Activated CD8-positive, alpha-beta T cell treated with anti-CD3 and anti-CD28 coated beads, Interleukin-2, amount 10 ng/mL, durations not matched to agents 7 days and 5 days (primary cell): ENCODE measurements at places on chromosomes 13 and 19. TPM values are rescaled to one million over a fixed set of nuclear protein-coding genes. Genes with fewer than 3 reads are reported as not detected.

- no peak for DNase-seq
Measured at GRCh38 chr19:2208975-2209374, 27.2 kb downstream of the PLEKHJ1 start.

- no peak for DNase-seq
Measured at GRCh38 chr13:74063533-74064100, 70.6 kb downstream of the KLF12 start.

Gene MYBPC2
- total RNA-seq = not detected

- no peak for DNase-seq
Measured at GRCh38 chr19:43773725-43774102, 7.1 kb downstream of the KCNN4 start.

DNA sequence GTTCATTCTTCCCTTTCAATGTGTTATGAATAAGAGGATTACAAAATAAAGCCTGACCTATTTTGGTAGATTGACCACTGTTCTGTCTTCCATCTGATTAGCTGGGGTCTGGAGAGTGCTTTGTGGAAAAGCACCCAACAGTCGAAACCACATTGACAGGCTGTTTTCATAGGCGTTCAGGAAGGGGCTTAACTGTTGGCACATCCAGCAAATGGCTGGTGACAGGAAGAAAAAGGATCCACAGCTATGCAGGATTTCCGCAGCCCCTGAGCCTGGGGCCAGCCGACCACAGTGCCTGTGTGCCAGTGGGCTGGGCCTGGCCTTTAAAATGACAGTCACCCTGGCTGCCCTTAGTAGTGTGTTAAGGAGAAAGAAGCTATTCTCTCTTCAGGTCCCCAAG is 113.3 kb downstream of the SIPA1L3 start:
- no peak for DNase-seq

- DNase-seq = no peak
Measured at GRCh38 chr13:104143760-104144416, 1077.7 kb upstream of the SLC10A2 start.
